ENCODE measurements at places on chromosomes 12 and 14. TPM values are rescaled to one million over a fixed set of nuclear protein-coding genes. Genes with fewer than 3 reads are reported as not detected.

DNA sequence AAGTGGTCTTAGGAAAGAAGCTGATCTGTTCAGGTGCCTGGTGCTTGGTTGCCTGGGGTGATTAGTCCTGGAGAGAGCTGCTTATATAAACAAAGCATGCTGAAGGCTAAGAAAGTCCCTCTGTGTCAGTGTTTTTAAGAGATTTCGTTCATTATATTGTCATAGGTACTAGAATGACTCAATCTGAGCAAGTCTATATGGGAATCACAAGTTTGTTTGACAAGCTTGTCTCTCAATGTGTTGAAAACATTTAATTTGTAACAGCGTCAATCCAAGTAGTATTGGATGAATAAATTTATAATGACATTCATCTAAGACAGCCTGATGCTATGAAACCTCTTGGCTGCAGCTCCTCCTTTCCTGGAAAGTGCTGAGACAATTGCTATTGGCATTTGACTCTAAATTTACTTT is 256.3 kb downstream of the TMTC2 start:
- DNase-seq, result no peak

- DNase-seq, result no peak
Observed at GRCh38 chr12:2224961-2225360, 172.2 kb downstream of the CACNA1C start.

GRCh38 chr12:32309811-32310736 is 89.3 kb upstream of the FGD4 start:
- DNase-seq, result no peak

DNA sequence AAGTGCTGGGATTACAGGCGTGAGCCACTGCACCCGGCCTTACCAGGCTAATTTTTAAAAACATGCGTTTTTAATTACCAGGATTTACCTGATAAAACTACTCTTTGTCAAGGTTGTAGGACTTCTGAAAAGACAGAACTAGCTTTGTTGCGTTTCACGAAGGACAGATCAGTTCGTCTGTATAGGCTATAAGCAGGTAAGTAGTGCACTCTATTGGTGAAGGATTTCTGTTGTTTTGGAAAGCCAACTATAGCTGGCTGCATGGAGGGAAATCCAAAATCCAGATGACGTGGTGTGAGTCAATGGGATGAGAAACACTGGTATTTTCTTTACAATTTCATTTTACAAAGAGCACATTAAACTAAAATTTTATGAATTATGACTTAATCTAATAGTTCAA is 14.6 kb downstream of the GNPNAT1 start:
- no peak for DNase-seq

Gene RHEBL1
- not detected for total RNA-seq

Gene AGAP2
- 0.74 TPM for total RNA-seq

DNA sequence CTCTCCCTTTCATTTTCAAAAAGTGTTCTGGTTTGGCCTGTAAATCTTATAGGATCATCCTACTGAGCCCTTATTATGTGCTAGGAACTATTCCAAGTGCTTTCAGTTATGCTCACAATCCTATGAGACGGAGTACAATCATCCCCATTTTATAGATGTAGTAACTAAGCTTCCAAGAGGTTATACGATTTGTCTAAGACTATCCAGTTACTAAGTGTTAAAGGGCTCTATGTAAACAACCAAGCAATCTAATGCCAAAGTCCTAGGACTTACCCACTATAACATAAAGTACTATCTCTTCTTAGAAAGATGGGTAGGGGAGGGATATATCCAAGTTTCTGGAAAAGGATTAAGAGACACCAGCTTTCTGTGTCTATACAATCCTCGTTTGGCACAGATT is 6.7 kb downstream of the CFL2 start:
- DNase-seq, result no peak

Gene RTL1
- total RNA-seq, result not detected

Gene CCDC38
- total RNA-seq, result 0.14 TPM

- no peak for DNase-seq
Observed at GRCh38 chr12:25977047-25977446, 18.6 kb downstream of the RASSF8 start.

- no peak for DNase-seq
Observed at GRCh38 chr12:104521731-104522130, 65.0 kb downstream of the CHST11 start.

DNA sequence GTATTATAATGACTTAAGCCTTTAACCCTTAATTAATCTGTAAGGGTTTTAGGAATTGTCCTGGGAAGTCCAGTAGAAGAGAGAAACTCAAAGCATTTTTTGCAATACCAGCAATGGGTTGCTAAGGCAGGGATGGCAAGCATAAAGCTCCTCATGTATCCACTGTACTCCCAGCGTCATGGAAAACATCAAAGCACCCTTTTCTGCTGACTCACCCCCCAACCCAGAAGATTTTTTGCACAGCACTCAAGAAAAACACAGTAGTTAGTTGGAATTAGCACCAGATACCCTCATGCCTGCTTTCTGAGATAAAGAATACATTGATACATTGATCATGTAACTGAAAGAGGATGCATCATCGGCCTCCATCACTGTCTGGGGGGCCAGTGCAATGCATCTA is 199.1 kb upstream of the CNOT2 start:
- no peak for DNase-seq

DNA sequence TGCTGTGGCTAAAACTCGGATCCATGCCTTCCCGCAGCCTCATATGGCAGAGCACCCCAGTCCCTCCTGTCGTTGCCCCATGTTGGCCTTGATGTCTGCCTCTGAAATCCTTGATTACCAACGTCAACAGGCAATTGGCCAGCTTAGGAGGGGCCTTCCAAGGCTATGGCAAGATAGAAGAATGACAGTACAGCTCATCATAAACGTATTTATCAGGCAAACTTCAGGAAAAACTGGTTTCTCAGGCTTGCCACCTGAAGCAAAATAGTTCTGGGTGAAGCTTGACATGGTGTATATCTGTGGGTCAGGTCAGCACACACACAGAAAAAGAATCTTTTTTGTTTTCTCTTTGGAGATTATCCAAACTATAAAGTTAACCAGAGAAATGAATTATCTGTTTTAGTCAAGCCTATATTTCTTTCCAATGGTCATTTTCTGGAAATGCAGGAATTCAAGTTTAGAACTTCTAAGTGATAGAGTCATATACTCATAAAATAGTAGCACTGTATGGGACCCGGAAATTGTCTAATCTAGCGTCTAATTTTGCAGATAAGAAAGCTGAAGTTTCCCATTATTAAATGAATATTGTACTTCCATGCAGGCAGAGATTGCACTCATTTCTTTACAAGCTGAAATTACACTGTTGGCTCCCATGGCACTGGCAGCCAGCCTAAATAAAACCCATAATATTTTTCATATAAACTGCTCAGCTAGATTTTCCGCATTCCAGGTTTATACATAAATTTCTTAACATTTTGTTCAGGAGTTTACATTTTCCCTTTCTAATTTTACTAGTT is 24.4 kb upstream of the DUSP16 start:
- no peak for DNase-seq

Gene FOXA1
- not detected for total RNA-seq

DNA sequence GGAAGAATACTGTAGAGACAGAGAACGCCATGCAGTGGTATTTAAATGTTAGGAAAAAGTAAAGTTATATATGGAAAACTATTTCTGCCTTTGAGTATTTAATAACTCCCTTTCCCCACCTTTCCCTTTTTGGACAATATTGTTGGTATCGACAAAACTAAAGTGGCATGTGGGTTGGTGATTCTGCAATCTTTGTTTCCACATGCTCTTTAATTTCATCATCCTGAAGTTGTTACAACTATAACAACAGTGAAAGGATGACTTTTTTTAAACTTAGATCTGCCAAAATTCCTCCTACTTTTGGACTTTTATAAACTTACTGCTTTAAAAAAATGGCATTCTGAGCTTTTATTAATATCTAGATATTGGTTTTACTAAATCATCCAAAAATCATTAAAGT is 25.3 kb downstream of the TTC8 start:
- no peak for DNase-seq

Gene RAPGEF3
- 28.7 TPM for total RNA-seq

Gene INHBE
- not detected for total RNA-seq

DNA sequence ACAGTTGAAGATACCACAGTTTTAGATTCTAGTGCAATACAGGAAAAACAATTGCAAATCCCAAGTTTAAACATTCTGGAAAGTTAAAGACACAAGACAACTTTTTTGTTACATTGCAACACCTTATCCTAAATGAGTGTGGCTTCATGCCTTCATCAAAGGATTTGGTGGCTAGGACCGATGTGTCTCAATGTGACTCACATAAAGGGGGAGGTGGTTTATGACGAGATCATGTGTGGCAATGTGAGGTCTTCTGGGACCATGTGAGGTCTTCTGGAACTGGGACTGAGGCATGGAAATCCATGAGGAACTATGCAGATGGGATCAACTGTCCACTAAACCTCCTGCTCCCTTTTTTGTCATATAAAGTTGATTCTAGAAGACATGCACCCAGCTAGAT is 166.2 kb downstream of the PAX9 start:
- no peak for DNase-seq

DNA sequence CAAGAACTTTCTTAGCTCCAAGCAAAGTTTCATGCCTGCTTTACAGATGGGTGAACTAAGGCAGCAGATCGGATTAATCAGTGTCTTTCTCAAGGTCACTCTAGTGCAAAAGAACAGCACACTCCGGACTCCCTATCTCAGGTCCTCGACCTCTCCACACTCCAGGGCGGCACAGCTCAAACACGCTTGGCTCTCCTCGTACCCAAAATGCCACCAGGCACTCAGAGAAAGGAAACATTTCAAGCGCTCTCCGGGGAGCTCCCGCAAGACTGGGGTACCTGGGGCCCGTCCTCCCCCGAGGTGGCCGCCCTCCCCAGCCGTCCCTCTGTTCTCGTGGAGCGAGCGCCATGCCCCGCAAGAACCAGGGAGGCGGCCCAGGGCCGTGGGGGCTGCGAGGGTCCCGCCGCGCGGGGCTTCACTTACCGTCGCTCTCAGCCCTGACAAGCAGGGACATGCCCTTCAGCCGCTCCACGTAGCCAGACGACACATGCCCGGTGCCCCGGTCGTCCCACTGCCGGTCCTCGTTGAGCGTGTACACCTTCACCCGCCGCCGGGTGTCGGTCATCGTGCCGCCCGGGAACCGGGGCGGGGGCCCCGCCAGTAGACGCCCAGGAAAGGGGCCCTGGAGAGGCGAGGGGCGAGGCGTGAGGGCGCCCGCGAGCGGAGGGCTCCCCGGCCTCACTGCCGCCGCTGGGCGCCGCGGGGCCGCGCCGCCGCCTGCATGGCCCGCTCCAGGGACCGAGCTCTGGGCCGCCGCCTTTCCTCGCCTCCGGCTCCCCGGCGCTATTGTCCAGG is 830 bp downstream of the PPP4R3A start:
- DNase-seq, result peak; percentile 37

GRCh38 chr14:94001016-94001415 is 3.9 kb downstream of the CCDC197 start:
- DNase-seq, result no peak

Gene CD69
- 1.3 TPM for total RNA-seq

DNA sequence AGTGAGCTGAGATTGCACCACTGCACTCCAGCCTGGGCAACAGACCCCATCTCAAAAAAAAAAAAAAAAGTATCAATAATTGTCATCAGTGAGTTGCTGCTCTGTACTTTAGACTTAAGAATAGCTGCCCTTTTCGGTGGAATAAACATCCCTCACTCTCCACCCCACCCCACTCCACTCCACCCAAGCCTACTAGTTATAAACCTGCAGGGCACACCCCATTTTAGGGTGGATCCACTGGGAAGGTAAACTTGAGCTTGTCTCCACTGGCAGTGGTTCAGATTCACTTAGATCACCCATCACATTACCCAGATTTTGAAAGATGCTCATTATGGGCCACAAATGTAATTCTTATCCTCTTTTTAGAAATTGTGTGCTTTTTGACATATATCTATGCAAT is 106.4 kb downstream of the GPR135 start:
- no peak for DNase-seq

- DNase-seq, result no peak
Observed at GRCh38 chr12:124678421-124678893, 111.0 kb upstream of the NCOR2 start.

Gene PAPLN
- total RNA-seq, result 8.4 TPM

- DNase-seq, result no peak
Observed at GRCh38 chr12:100295764-100296555, 29.0 kb downstream of the SCYL2 start.

Data from right cardiac atrium (tissue), 5 donors.